T-helper 2 cell treated with Interferon-gamma antibody and Interleukin-4, amounts not matched to agents 5 μg/mL and 100 μg/mL, for 36 hours (primary cell): ENCODE measurements at places on chromosomes 2 and 18.
A peak's percentile ranks its signal among the peaks of the same experiment; 100 is the strongest.

GRCh38 chr2:152015552-152015951 lies 83.3 kb downstream of the CACNB4 start:
- no peaks in the 10 kb centered on the region for H3K4me1 ChIP-seq
- no peak overlapping the region for H3K27ac ChIP-seq
- DNase-seq, result no peak
- peaks cover 5% of the 10 kb centered on the region for H3K27me3 ChIP-seq
- H3K36me3 ChIP-seq, result no peaks in the 10 kb centered on the region

DNA sequence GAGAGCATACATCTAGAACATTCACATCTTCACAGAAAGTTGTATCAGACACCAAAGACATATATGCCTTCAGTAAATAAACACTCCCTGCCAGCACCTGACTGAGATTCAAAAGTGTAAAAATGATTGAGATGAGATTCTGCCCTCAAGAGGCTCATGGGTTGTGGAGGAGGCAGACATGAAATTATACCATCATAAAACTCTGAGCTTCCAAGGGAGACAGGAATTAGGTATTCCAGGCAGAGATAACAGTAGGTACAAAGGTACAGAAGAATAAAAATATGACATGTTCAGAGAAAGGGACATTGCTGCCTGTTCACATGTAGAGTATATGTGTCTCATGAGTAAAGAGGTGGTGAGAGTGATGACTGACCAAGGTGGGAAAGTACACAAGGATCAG lies 322.3 kb downstream of the OSR1 start:
- H3K36me3 ChIP-seq, result no peaks in the 10 kb centered on the region
- no peaks in the 10 kb centered on the region for H3K4me1 ChIP-seq
- no peaks in the 10 kb centered on the region for H3K27me3 ChIP-seq
- no peak overlapping the region for H3K4me3 ChIP-seq

DNA sequence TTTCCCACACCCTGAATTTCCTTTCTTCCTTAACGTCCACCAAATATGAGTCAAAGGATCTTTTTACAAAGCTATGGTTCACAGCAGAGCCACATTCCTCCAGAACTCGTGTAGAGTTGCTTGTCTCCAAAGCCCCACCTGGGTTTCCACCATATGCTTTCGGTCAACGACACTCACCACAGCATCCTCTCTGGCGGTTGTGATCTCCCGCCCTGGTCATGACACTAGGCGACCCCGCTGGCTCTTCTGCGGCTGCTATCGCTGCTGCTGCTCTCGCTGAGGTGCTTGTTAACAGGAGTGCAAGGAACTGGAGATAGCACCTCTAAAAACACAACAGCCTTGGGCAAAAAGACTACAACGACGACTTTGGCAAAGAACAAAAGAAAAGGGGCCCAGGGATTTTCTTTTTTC lies 340 bp downstream of the SLC40A1 start:
- peaks cover 4% of the 10 kb centered on the region for H3K36me3 ChIP-seq
- peaks cover 44% of the 10 kb centered on the region for H3K27me3 ChIP-seq
- H3K4me1 ChIP-seq, result peaks cover 23% of the 10 kb centered on the region
- DNase-seq, result peak; percentile 11
- H3K27ac ChIP-seq, result peak overlapping the region; percentile 38
- H3K4me3 ChIP-seq, result peak overlapping the region; percentile 89

- no peaks in the 10 kb centered on the region for H3K27me3 ChIP-seq
- H3K27ac ChIP-seq, result no peak overlapping the region
- peaks cover 6% of the 10 kb centered on the region for H3K36me3 ChIP-seq
- no peak overlapping the region for H3K4me3 ChIP-seq
Measured at GRCh38 chr2:231987124-231987727, 25.7 kb downstream of the DIS3L2 start.

DNA sequence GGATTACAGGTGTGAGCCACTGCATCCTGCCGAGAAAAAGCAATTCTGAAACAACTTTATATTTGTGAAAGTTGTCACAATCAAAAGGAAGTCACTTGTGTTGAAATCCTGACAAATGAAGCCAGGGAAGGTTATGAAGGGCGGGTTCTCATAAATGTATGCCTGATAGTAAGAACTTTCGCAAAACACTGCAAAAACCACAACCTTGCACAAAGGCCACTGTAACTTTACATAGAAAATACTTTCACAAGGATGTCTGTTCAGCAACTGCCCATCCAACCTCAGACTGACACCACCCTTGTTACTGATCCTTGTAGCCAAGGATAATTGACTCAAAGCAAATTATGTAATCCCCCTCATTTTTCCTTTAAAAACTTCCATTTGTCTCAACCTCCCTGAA lies 90.6 kb downstream of the SLC4A3 start:
- H3K27me3 ChIP-seq, result peaks cover 2% of the 10 kb centered on the region
- H3K4me3 ChIP-seq, result no peak overlapping the region
- no peak overlapping the region for H3K27ac ChIP-seq
- no peaks in the 10 kb centered on the region for H3K36me3 ChIP-seq

GRCh38 chr2:116717832-116718231 lies 1096.7 kb upstream of the DDX18 start:
- H3K36me3 ChIP-seq, result no peaks in the 10 kb centered on the region
- H3K4me3 ChIP-seq, result no peak overlapping the region
- no peak overlapping the region for H3K27ac ChIP-seq
- no peaks in the 10 kb centered on the region for H3K4me1 ChIP-seq
- H3K27me3 ChIP-seq, result no peaks in the 10 kb centered on the region

DNA sequence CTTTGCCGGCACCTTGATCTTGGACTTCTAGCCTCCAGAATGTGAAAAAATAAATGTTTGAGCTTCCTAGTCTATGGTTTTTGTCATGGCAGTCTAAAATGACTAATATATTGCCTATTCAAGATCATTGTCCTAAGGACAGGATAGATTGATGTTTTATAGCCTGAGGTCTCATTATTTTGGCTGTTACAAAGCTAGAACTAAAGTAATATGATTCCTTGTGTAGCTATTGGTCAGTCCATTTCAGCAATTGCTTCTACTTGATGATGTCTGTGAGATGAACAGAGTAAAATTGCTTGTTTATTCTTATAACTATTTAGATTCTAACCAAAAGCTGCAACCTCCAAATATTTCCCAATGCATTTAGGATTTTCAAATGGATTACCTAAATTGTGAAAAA lies 145.0 kb downstream of the HRH4 start:
- no peak overlapping the region for H3K27ac ChIP-seq
- DNase-seq, result no peak
- H3K36me3 ChIP-seq, result no peaks in the 10 kb centered on the region
- no peaks in the 10 kb centered on the region for H3K4me1 ChIP-seq
- H3K4me3 ChIP-seq, result no peak overlapping the region

GRCh38 chr2:191653667-191654391 lies 24.1 kb upstream of the NABP1 start:
- H3K27me3 ChIP-seq, result no peaks in the 10 kb centered on the region
- no peak for DNase-seq
- H3K4me1 ChIP-seq, result peaks cover 16% of the 10 kb centered on the region

DNA sequence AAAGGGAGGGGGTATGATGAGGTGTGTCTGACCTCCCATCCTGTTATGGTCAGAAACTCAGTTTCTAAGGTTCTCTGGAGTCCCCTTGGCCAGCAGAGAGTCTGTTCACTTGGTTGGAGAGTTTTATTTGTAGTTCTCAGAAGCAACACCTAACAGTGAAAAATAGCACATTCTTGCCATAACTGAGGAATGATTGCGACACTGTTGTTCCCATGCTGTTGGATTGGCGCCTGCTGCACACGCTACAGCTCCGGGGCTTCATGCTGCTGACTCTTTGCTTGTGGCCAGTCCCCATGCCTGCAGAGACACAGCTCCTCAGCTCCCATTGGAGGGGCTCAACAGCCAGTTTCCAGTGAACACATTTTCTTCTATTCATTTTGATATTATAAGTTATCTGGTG lies 42.1 kb downstream of the TPGS2 start:
- H3K27ac ChIP-seq, result no peak overlapping the region
- H3K36me3 ChIP-seq, result peaks cover 37% of the 10 kb centered on the region
- H3K4me1 ChIP-seq, result no peaks in the 10 kb centered on the region
- H3K4me3 ChIP-seq, result no peak overlapping the region

DNA sequence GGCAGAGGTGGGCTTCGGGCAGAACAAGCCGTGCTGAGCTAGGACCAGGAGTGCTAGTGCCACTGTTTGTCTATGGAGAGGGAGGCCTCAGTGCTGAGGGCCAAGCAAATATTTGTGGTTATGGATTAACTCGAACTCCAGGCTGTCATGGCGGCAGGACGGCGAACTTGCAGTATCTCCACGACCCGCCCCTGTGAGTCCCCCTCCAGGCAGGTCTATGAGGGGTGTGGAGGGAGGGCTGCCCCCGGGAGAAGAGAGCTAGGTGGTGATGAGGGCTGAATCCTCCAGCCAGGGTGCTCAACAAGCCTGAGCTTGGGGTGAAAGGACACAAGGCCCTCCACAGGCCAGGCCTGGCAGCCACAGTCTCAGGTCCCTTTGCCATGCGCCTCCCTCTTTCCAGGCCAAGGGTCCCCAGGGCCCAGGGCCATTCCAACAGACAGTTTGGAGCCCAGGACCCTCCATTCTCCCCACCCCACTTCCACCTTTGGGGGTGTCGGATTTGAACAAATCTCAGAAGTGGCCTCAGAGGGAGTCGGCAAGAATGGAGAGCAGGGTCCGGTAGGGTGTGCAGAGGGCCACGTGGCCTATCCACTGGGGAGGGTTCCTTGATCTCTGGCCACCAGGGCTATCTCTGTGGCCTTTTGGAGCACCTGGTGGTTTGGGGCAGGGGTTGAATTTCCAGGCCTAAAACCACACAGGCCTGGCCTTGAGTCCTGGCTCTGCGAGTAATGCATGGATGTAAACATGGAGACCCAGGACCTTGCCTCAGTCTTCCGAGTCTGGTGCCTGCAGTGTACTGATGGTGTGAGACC lies at the start of gene PROC:
Gene PROC, plus strand, starts transcription at position 128 of the 812 bp plus-strand sequence. CDS start 1,516 bp downstream, outside the sequence.
- H3K4me1 ChIP-seq, result peaks cover 16% of the 10 kb centered on the region
- H3K27ac ChIP-seq, result no peak within 1 kb of the TSS
- H3K4me3 ChIP-seq, result peak within 1 kb of the TSS; percentile 3
- no peak for DNase-seq
- peaks cover 25% of the 10 kb centered on the region for H3K27me3 ChIP-seq

GRCh38 chr2:236010920-236011685 lies 157.1 kb downstream of the GBX2 start:
- H3K36me3 ChIP-seq, result no peaks in the 10 kb centered on the region
- H3K4me1 ChIP-seq, result no peaks in the 10 kb centered on the region
- H3K4me3 ChIP-seq, result no peak overlapping the region
- no peak overlapping the region for H3K27ac ChIP-seq

- H3K4me3 ChIP-seq, result no peak overlapping the region
- no peak for DNase-seq
- H3K27me3 ChIP-seq, result no peaks in the 10 kb centered on the region
Measured at GRCh38 chr2:124283096-124283495, 258.0 kb downstream of the CNTNAP5 start.

DNA sequence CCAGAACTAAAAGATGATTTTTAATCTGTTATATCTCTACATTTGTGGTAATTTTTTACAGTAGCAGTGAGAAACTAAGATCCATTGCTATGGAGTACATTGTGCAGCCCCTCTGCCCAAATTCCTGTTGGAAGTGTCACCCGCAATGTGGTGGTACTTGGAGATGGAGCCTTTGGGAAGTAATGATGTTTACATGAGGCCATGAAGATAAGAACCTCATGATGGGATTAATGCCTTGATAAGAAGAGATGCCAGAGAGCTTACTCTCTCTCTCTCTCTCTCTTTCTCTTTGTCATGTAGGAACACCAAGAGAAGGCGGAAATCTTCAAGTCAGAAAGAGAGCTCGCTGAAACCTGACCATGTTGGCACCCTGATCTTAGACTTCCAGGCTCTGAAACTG lies 535.4 kb downstream of the PID1 start:
- H3K36me3 ChIP-seq, result no peaks in the 10 kb centered on the region
- no peak overlapping the region for H3K4me3 ChIP-seq
- no peak overlapping the region for H3K27ac ChIP-seq
- no peaks in the 10 kb centered on the region for H3K4me1 ChIP-seq
- H3K27me3 ChIP-seq, result no peaks in the 10 kb centered on the region

- DNase-seq, result no peak
- H3K4me3 ChIP-seq, result no peak overlapping the region
- H3K36me3 ChIP-seq, result no peaks in the 10 kb centered on the region
- H3K27ac ChIP-seq, result no peak overlapping the region
- no peaks in the 10 kb centered on the region for H3K4me1 ChIP-seq
Measured at GRCh38 chr18:41266204-41266603, 688.8 kb upstream of the PIK3C3 start.

DNA sequence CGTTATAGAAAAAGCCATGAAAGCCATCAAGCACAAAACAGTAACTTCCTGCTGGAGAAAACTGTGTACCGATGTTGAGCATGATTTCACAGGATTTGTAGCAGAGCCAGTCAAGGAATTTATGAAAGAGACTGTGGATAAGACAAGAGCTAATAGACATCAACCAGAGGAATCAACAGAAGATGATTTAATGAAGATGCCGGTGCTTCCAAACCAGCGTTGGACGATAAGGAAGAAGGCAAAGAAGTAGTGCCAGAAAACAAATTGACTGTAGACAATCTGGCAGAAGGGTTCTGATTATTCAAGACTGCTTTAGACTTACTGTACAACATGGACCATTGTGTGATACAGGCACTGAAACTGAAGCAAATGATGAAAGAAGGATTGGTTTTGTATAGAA lies 49.5 kb upstream of the GAREM2 start:
- H3K4me3 ChIP-seq, result no peak overlapping the region
- peak overlapping the region; percentile 11 for H3K27ac ChIP-seq
- H3K4me1 ChIP-seq, result peaks cover 9% of the 10 kb centered on the region
- H3K36me3 ChIP-seq, result peaks cover 7% of the 10 kb centered on the region
- H3K27me3 ChIP-seq, result no peaks in the 10 kb centered on the region

DNA sequence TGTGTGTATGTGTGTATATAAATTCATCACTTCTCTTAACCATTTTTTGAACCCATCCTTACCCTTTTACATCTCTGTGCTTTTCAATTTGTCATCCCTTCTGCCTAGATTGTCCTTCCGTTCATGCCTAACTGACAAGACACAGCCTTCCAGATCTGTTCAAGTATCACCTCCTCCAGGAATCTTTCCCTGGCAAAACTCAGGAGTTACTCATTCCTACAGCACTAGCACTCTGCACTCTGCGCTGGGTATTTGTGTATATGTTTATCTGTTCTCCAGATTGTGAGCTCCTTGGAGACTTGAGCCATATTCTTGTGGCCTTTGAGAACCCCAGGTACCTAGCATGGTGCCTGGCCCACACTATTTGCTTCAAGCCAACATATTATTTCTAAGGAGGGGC lies 26.8 kb upstream of the ASXL2 start:
- no peaks in the 10 kb centered on the region for H3K36me3 ChIP-seq
- no peak overlapping the region for H3K27ac ChIP-seq
- no peak overlapping the region for H3K4me3 ChIP-seq
- no peaks in the 10 kb centered on the region for H3K4me1 ChIP-seq

GRCh38 chr2:189312211-189312610 lies 129.1 kb upstream of the WDR75 start:
- no peak for DNase-seq
- no peaks in the 10 kb centered on the region for H3K36me3 ChIP-seq
- H3K4me1 ChIP-seq, result peaks cover 28% of the 10 kb centered on the region
- H3K4me3 ChIP-seq, result peak overlapping the region; percentile 17
- no peak overlapping the region for H3K27ac ChIP-seq
